Effector CD4-positive, alpha-beta T cell (primary cell): ENCODE measurements at places on chromosomes 3 and 15.

GRCh38 chr3:157637866-157638265 lies 134.7 kb upstream of the VEPH1 start:
- no peak for DNase-seq

- DNase-seq = no peak
Observed at GRCh38 chr3:144287001-144287400, 315.4 kb downstream of the DIPK2A start.

GRCh38 chr15:41340189-41340695 lies 7.6 kb downstream of the NUSAP1 start:
- DNase-seq = no peak

DNA sequence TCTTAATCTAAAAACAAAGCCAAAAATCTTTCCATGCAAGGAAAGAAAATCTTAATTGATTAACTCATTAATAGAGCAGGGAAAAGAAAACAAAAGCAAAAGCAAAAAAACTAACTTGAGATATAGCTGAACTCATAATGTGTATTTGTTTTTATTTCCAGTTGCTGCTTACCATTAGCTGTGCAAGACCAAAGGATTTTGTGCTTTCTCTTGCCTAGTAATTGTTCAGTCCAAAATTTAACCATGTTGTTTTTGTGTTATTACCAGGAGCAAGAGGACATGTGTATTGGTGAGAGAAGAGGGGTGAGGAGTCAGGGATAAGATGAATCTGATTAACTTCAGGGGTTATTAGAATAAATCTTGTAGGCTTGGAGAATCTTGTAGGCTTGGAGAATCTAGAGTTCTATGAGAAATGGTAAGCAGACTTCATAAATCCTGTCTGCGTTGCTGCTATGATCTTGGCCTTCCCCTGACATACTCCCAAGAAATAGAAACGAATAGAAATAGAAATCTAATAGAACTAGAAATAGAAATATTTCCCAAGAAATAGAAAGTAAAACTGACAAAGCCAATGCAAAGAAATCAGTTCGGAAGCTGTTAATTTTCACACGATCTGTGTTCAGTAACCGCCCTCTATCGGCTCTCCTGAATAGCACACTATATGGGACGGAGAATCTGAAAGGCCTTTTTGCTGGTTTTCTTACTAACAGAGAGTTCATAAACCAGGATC lies 72.6 kb upstream of the TNFSF10 start:
- DNase-seq = peak; percentile 33

- no peak for DNase-seq
Observed at GRCh38 chr15:64096668-64097384, 1.0 kb downstream of the SNX1 start.

DNA sequence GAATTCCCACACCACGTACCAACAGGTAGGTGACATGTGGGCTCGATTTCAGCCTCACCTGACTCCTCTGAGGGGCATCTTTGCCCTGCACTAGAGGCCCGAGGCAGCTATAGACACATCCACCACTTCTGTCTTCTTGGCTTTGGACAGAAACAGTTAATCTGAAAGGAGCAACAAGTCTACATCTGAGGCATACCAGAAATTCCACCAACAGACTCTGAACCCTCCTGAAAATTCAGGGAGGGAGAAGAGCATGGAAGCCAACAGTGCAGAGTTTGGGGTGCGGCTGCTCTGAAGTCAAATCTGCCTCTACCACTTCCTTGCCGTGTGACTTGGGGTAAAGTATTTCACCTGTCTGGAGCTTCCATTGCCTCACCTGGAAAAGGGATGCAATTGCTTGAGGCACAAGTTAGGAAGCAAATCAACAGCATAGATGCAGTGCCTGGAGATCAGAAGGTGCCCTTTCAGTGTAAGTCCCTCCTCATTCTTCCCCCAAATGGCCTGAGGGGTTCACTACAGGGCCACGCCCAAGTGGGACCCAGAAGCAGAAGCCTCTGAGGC lies 119.8 kb downstream of the SHQ1 start:
- no peak for DNase-seq

DNA sequence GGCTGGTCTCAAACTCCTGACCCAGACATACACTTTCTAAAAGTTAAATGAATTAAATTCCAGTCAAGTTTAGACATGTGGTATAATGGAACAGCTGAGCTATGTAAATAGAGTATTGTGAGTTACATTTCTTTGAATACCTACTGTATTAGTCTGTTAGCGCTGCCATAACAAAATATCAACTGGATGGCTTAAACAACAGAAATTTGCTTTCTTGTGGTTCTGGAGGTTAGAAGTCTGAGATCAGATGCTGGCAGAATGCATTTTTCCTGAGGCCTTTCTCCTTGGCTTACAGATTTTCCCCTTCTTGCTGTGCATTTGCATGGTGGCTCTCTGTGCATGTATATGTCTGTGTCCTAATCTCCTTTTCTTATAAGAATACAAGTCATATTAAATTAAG lies 101.5 kb upstream of the TGFBR2 start:
- no peak for DNase-seq

GRCh38 chr3:127108796-127109195 lies 84.1 kb upstream of the PRR23E start:
- DNase-seq = no peak

- DNase-seq = no peak
Observed at GRCh38 chr15:32872621-32873283, 154.9 kb downstream of the GREM1 start.

DNA sequence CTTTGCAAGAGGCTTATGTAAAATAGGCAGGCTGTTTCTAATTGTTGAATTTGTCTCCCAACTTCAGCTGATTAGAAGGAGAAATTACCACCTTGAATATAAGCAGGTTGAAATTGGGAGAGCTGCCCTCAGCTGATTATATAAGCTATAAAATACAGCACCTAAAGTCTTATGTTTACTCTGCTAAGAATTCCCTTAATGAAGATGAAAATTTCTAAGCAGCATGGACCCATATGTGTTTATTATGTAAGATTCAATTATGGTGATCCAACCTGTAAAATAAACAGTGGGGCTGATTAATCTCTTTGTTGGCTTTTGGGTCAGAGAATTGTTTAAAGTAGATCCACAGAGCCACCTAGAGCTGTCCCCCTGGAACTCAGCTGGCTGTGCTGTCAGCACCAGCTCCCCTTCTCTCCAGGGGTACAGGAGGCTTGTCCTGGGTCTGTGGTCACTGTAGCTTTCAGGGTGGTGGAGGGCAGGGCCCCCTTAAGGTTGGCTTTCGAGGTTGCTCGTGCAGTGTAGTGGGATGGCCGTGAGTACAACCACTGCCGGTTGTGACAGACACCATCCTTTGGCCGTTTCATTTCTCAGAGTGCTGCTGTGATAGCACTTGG lies 9.5 kb downstream of the SLCO3A1 start:
- DNase-seq = no peak

GRCh38 chr15:40087991-40088928 lies 20.4 kb downstream of the BMF start:
- DNase-seq = no peak

DNA sequence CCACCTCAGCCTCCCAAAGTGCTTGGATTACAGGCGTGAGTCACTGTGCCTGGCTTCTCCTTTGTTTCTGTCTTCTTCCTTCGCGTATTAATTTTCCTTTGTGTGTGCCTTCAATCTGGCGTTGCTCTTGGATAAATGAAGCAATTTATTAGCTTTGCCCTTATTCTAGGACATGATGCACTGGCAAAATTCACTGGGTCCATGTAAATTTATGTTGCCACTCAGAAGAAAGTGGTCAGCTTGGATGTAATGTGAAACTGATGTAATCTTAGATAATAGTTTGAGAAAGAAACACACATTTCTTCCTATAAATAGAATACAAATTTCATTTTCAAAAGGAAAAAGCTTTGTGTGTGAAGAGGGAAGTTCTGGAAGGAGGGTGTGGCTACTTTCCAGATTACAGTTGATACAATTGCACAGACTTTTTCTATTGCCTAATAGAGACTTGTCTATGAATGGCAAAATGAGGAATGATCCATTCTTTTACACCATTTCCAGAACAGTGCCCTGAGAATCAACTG lies 23.3 kb upstream of the ATP1B3 start:
- DNase-seq = no peak

DNA sequence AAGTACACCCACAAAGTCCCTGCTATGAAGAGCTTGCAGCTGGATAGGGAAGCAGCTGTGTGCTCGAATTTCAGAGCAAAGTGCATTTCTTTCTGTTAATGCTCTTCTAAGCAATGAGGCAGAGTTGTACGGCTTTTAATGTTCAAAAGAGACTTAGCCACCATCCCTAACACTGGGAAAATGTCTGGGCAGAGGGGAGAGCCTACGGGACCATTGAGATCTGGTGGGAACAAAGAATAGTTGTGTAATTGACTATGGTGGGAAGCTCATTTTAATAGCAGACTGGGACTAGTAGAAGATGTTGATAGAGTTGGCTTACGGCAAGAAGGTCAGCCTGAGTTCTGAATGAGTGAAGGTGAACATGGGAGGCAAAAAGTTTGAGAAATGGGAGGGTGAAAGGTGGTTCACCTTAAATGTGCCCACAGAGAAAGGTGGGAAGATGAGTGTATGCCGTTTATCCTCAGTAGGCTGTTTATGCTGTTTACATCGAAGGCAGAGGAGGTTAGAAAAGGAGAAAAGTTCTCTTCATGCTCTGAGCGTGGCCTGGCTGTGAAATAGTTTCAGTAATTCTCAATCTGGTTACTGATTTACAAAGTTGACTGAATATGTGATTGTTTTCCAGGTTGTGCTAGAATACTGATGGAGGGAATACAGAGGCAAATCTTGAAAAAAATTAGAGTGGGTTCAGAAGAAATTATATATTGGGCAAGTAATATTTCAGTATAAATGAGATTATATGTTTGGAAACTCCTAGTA lies 22.9 kb upstream of the UTS2B start:
- no peak for DNase-seq

DNA sequence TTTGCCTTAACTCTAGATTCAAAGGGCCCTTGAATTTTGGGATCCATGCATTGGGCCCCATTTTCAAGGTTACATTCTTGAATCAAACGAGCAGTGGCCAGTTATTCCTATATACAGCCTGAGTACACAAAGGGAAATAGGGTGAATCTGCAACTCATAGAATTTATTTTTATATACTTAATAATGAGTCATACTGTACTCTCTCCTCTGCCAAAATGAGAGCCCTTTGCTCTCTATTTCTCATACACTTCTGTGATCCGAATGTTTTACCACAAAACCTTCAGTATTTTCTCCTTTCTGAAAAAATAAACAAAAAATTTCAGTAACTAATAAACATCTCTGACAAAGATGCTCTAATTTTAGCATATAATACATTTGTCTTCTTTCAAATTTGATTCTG lies 116.7 kb downstream of the SERPINI1 start:
- no peak for DNase-seq

DNA sequence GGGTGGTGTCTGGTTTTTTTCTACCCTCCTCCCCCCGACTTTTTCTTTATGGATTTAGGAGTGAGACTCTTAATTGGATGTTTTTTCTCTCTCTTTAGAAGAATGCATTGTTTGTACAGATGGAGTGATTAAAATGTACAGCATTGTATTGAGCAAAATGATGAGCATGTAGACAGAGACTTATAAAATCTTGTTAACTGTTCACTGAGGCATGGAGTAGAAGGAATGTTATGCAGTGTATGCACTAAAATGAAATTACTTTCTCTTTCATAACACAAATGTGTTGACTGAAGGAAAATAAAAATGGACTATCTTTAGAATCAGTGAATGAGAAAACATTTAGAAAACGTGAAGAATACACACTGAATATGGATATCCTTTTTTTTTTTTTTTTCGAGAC lies 39.8 kb downstream of the ZFAND6 start:
- no peak for DNase-seq

DNA sequence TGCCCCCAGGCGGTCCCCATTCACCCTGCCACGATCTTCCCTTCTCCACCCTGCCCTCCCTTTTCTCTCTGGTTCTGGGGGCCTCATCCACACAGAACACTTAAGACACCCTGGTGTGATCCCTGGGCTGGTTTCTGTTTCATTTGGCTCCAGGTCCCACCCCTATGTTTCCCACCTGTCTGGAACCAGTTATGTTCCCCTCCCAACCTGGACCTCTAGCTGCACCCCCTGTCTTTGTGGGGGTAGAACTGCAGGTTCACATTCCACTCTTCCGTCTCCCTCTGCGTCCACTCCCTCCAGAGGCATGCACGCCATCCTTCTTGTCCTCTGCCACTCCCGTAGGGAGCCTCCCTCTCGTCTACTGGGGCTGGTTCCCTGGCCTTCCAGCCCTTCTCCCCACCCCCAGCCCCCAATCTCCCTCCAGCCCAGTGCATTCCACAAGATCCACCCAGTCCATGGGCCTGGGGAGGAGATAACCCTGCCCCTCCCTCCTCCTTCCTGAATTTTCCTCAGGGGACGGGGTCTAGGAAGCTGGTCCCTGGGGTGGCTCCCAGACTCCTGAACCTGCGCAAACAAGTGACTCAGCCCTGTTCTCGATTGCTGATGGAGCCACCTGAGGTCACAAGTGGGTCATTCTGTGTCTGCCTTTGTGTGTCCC lies 73.8 kb downstream of the ABTB1 start:
- no peak for DNase-seq

DNA sequence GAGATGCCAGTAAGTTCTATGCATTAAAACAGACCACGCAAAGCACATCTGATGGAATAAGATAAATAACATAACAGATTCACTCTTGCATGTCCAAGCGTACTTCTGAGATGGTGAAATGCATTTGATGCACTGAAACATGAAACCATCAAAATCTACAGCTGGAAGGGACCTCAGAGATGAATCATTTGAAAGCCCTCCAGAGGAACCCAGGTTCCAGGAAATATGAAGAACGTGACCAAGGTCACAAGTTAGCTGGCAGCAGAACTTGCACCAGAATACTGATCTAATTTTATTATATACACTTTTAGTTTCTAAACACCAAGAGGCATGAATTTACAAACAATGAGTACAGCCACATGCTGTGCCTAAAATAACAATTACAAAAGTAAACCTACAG lies 957.1 kb downstream of the FHIT start:
- no peak for DNase-seq

DNA sequence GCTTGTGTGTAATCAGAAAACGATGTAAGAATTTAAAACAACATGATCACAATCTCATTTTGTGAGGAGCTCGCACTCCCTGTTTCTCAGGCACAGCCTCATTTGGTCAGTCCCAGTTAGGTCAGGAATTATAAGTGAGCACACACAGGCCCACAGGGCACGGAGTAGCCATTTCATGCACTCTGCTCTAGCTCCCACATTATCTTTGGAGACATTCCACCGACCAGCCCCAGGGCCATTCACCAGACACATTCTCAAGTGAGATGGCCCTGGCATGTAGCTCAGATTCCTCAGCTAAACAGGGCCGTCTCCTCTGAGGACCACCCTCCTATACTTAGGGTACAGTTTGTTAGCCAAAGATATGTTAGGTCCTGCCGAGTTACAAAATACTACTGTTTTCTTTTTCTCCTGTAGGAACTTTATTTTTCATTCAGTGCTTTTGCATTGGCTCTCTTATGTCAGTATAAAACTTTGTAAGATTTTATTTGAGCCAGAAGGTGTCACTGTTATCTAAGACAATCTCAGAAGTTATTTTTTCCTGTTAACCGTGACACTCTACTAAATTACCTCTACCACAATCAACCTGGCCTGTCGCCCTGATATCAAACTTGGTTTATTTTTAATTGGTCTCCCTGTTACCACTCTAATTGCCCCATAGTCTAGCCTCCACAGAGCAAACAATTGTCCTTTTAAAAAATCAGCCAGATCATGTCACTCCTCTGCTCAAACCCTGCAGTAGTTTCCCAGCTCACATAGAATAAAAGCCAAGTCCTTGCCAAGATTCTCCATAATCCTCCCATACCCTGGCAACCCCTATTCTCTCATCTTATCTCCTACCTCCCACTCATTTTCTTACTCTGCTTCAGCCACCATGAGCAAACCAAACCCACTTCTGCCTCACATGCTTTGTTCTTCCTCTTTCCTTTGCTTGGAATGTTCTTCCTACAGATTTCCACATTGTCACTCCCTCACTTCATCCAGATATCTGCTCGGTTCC lies 105.7 kb downstream of the PPP2R3A start:
- no peak for DNase-seq
